ENCODE measurements at places on chromosomes 5 and 9. TPM values are rescaled to one million over a fixed set of nuclear protein-coding genes. Genes with fewer than 3 reads are reported as not detected.

GABRB2 gene
- not detected for total RNA-seq

PCDHA13 gene
- total RNA-seq: 2.2 TPM

PFN3 gene
- not detected for total RNA-seq

CATSPER3 gene
- total RNA-seq: not detected

MLANA gene
- total RNA-seq: not detected

PCDHGB3 gene
- 2.3 TPM for total RNA-seq

CAMSAP1 gene
- total RNA-seq: 39.8 TPM

PCDHB12 gene
- total RNA-seq: 1.2 TPM

ASPN gene
- total RNA-seq: not detected

SLC9A3 gene
- 0.35 TPM for total RNA-seq

ANKRD33B gene
- 8.2 TPM for total RNA-seq

ZNF462 gene
- total RNA-seq: 36.1 TPM

TMEM171 gene
- 11.3 TPM for total RNA-seq

RNF20 gene
- 47.3 TPM for total RNA-seq

IGIP gene
- 17.2 TPM for total RNA-seq

SLC6A19 gene
- not detected for total RNA-seq

PCDHB3 gene
- total RNA-seq: 2.9 TPM

KCNT1 gene
- total RNA-seq: not detected

C5orf52 gene
- total RNA-seq: not detected

DCTN3 gene
- 50.4 TPM for total RNA-seq

NEURL1B gene
- total RNA-seq: 1.6 TPM

CTSL gene
- 79.2 TPM for total RNA-seq

NKD2 gene
- total RNA-seq: 0.10 TPM

NUDCD2 gene
- total RNA-seq: 5.3 TPM

LHX3 gene
- not detected for total RNA-seq

DRD1 gene
- total RNA-seq: not detected

ADCY2 gene
- not detected for total RNA-seq

GPR150 gene
- total RNA-seq: 0.69 TPM

ZDHHC11 gene
- under 0.01 TPM for total RNA-seq

NLN gene
- total RNA-seq: 67.6 TPM

NR3C1 gene
- 40.0 TPM for total RNA-seq

PAPPA gene
- total RNA-seq: 2.5 TPM
